ENCODE measurements at places on chromosomes 5 and 9.

GRCh38 chr5:72463449-72464052 is 43.7 kb downstream of the ZNF366 start:
- DNase-seq, result no peak

DNA sequence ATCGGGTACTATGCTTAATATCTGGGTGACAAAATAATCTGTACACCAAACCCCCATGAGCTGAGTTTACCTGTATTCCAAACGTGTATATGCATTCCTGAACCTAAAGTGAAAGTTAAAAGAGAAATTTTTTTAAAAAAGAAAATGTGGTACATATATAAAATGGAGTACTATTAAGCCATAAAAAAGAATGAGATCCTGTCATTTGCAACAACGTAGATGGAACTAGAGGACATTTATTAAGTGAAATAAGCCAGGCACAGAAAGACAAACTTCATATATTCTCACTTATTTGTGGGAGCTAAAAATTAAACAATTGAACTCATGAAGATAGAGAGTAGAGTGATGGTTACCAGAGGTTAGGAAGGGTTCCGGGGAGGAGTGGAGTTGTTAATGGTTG is 44.8 kb downstream of the NDUFAF2 start:
- no peak for DNase-seq

DNA sequence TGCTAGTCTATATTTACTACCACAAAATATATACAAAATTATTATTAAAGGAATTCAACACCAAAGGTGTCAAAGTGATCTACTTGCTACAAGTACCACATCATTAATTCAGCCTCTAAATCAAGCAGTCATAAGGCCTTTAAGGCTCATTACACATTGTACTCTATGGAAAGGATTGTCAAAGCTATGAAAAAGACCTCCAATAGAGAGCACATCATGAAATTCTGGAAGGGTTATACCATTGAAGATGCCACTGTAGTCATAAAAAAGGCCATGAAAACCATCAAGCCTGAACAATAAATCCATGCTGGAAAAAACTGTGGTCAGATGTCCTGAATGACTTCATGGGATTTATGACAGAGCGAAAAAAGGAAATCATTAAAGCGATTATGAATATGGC is 708.0 kb upstream of the FAM174A start:
- no peak for DNase-seq

DNA sequence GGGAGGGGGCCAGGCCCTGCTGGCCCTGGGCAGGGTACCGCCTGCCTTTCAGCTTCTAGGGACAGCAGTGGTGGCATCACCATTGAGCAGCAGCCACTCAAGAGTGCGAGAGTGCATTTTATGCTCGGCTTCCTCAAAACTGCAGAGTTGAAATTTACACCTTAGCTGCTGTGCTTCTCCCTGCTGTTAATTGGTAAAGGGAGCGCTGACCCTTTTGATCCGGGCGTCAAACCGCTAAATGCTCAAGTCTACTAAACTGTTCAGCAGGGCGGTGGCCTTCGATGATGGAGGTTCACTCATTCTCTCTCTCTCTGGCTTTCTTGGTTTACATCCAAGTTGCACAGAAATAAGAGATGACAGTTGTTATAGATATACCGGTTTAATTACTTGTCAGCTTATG is 368.6 kb upstream of the IRX2 start:
- DNase-seq, result no peak

DNA sequence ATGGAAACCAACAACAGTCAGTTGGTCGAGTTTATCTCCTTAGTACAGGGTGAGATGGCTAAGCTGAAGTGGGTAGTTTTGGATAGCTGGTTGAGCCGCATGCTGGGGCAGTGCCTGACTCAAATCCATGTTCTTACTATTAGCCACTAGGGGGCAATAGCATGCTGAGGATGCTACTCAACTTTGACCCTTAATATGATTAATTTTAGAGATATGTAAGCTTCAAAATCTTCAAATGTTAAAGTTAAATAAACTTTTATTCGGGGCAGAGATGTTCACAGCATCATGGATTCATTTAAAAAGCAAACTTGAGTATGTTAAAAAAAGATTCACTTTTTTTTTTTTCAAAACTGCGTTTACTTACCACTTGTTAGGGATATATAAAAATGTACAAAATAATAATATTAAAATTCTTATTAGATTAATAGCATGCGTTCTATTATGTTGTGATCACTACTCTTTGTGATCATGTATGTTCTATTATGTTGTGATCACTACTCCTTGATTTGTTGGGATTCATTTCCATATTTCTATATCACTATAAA is 57.0 kb downstream of the C9orf153 start:
- no peak for DNase-seq
